ENCODE measurements at places on chromosomes 5 and 9.

DNA sequence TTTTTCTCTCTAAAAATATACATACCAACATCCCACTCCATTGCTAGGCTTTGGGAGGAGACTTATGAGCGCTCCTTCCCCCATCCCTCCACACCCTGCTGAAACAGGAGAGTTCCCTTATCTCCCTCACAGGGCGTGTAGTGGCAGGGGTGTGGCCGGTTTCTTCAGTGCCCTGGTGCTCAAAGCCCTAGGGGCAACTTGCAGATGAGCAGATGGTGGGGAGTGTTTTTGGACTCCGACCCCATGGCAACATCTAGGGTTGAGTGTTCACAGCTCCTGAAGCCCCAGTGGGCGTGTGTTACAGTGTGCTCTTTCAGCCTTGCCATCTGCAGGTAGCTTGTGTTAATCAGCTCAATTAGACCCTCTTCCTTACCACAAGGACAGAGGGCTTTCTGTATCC is 409.5 kb downstream of the MAT2B start:
- no peak for DNase-seq

GRCh38 chr9:78112406-78112805 is 80.8 kb upstream of the GNAQ start:
- no peak for DNase-seq

- no peak for DNase-seq
Measured at GRCh38 chr9:114613919-114614318, 2.8 kb downstream of the TMEM268 start.

GRCh38 chr9:128494108-128494745 is 10.3 kb upstream of the GLE1 start:
- no peak for DNase-seq

- DNase-seq: no peak
Measured at GRCh38 chr5:133520062-133520461, 92.3 kb downstream of the FSTL4 start.

DNA sequence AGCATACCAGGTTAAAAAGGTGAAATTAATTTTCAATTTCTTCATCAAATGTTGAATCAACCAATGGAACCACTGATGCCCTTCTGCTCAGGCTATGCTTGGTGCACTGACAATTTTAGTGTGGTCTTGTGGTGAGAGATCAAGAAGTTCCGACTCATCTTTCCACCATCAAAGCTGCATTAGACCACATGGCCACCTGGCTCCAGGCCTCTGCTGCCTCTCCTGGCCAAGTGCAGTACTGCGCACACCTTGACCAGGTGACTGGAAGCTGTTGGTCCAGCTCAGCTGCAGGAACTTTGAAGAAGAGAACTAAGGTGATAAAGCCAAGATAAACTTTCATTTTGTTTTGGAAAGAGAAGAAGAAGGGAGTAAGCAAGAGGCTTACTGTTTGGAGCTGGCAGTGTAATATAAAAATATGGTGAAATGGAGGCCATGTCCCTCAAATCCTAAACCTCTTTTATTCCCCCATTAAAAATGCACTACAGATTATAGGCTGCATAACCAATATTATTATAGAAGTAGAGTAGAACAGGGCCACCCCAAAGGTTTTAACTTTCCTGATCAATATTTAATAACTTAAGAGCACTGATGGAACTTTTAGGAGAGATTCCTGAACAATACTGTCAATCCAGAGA is 315.5 kb upstream of the C9orf72 start:
- DNase-seq: peak; percentile 27

DNA sequence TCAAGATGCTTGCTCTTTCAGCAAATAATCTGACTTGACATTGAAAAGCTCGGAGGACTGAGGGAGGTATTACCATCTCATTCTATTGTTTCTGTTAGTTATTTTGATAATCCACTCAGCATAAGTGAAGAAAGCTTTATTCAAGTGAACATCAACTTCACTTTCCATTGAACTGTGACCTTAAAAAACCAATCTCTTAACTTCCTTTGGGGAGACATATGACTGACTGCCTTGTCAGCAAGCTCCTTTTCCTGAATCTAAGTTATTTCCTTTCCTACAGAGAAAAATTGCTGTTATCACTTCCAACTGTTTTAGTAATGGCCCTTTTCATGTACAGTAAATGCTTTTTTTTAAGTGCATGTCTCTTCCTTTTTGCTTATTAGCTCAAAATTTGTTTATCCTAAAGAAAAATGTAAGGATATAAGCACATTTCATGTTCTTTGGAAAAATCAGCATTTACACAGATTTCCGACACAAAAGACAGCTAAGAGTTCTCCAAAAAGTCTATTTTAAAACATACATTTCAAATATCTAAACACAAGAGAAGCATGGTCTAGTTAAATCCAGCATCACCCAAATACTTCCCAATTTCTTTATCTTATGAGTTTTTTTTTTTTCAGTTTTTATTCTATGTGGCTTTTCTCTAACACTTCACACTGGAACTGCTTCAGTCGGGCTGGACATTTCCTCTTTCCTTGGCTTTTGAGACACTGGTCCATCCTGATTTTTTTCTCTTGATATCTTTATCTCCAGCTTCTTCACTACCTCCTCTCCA is 117.9 kb upstream of the DAB2 start:
- no peak for DNase-seq

DNA sequence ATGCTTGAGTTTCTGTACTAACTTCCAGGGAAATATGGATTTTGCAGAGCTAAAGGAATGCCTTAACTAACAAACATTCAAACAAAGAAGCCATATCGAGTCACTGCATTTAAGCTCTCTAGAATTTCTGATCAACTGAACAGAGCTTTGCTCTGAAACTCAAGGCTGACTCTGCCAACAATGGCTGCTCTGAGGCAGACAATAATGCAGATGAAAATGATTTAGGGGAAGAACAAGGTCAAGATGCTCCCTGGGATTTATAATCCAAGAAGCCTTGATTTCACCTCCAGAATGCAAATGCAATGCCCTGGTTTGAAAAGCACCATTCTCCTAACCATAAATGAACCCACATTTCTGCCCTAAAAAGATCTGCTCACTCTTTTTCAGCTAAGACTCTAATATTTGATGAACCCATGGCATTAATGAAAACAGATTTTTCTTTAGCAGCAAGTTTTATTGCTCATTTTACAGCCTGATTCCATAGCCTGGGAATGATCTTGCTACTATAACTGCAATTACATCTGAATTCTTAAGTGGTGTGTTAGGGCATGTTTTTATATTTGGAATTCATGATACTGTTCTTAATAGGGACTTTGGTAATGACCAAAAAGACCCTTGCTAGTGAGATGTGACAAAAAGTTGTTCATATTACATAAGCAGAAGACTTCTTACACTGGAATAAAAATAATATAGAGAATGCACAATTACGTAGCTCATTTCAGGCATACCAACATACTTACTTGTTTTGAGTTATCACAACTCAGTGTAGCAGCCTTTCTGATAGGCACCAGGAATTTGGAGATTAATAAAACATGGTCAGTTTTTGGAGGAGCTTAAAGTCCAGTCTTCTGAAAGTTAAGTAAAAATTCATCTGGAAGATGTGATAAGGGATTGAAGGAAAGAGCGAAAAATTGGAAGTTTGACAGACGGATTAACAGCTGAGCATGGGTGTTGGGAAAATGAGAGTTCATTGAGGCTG is 169.4 kb downstream of the TRPM3 start:
- no peak for DNase-seq

DNA sequence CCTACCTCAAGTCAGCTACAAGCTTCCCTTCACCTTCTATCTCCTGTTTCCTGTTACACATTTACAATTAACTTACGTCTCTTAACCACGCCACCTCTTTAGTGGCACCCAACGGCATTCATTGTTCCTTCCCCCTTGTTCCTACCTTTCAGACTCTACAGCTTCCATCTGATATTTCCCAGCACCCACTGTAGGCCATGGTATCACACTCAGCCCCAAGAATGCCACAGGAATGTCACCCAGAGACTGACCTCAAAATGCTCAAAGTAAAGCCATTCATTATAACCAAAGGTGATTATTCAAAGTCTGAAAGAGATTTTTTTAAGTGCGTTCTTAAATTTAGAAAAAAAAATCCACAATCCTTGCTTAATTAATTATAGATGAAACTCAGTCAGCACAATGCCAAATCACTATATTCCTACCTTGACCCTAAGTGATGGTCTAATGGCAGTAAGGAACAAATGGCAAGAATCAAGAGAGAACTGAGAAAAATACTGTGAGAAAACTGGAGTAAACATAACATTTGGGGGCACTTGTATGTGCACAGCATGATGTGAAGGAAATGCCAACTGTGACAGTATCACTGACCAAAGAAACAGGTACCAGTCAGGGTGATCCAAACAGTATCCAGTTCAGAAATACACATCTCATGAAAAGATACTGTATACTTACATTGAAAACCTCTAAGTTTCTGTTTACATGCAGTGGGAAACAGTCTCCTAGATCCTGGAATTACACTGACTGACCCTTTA is 52.1 kb downstream of the CTNND2 start:
- DNase-seq: no peak

DNA sequence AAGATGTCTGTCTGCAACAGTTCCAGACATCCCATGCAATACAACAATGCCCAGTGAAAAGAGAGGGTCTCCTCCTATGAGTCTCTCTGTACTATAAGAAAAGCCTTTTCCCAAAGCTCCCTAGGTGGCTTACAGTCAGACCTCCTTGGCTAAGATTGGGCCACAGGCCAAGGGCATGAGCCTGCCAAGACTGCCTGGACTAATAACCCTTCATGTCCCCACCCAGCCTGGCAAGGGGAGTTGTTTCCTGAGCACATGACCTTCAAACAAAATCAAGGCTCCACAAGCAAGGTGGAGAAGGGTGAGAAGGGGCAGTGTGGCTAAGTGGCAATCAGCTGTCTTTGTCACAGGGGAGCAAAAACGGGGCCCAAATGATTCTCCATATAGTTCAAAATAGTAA is 75.6 kb upstream of the ZSWIM6 start:
- no peak for DNase-seq

- DNase-seq: no peak
Measured at GRCh38 chr5:149799119-149799623, 69.1 kb downstream of the PPARGC1B start.

DNA sequence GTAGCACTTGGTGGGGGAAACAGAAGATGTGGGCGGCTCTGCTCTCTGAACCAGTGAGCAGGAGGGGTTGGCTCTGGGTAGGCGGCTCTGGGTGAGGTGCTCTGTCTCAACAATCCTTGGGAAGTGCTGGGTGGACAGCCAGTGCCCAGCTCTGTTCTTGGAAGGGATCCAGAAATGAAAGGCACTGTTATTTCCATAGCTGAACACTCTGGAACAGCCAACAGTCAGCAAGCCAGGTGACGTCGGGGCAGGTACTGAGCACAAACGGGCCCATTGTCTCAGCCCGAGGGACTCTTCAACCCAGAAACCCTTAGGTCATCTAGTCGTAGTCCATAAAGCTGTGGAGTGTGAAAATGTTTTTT is 36.3 kb downstream of the OLFM1 start:
- DNase-seq: no peak

GRCh38 chr9:33435821-33436277 is 11.5 kb downstream of the AQP3 start:
- DNase-seq: no peak

DNA sequence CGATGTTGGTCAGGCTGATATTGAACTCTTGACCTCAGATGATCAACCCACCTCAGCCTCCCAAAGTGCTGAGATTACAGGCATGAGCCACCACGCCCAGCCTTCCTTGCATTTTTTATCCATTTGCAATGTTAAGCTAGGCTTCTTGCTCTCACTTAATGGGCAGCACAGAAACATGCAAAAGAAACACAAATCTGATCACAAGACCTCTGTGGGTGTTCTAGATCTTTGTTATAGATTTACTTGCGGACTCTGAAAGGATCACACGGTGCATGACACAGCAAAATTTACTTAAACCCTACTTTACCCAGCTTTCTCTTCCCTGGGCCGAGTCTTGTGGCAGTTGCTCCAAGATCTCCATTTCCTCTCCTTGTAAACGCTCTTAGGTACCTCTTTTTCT is 71.3 kb downstream of the PSAT1 start:
- no peak for DNase-seq

DNA sequence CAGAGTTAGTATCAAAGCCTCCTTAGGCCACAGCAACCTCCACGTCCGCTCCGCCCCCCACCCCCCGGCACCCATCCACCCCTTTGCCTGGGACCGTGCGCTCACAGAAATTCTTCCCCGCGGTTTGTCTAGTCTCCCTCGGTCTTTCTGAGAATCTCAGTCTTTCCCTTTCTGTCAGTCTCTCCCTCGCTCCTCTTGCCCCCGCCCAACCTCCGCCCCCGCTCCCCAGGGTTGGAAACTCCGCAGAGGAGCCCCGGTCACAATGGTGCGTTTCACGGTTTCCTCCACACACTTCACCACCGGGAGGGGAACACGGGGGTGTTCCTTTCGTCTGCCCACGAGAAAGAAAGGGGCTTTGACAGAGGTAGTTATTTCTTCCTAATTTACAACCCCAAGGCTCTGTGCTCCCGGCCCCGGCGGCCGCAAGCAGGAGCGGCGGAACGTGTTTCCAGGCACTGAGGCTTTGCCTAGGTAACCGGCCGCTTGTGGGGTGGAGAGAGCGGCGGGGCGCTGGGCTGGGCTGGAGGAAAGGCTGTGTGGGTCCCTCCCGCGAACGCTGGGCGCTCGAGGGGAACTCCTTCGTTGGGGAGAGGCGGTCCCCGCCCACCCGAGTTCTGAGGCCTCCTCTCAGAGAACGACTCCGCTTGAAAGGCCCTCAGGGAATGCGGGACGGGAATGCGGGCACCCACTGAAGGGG is 2.1 kb downstream of the NR4A3 start:
- DNase-seq: peak; percentile 76

GRCh38 chr5:56685503-56686217 is 129.7 kb upstream of the MAP3K1 start:
- no peak for DNase-seq

GRCh38 chr5:96823900-96824380 is 16.2 kb upstream of the ERAP1 start:
- no peak for DNase-seq

- DNase-seq: no peak
Measured at GRCh38 chr9:93456504-93456903, 3.1 kb upstream of the FAM120AOS start.

DNA sequence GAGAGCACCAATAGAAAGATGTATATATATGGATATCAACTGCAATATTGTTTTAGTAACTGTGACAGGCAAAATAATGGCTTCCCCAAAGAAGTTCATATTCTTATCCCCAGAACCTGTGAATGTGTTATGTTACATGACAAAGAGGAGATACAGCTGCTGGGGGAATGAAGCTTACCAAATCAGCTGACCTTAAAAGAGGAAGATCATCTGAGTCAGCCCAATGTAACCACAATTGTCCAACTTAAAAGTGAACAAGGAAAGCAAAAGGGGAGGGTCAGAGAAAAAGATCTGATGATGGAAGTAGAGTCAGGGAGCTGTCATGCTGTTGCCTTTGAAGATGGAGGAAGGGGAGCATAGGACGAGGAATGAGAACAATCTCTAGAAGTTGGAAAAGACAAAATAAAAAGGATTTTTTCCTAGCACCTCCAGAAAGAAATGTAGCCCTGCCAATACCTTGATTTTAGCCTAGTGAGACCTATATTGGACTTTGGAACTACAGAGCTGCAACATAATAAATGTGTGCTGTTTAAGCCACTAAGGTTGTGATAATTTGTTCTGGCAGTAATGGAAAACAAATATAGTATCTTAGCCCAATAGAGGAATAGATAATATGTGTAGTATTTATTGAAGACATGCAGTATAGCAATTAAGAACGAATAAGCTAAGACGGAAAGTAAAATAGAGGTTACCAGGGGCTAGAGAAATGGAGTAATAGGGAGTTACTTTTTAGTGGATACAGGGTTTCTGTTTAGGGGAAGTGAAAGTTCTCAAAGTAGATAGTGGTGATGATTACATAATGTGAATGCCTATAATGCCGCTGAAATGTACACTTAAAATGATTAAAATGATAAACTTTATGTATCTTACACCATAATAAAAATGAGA is 115.9 kb downstream of the PIK3R1 start:
- no peak for DNase-seq
